ENCODE measurements at places on chromosomes 2 and 18.

GRCh38 chr2:120077896-120078295 is 65.0 kb downstream of the EPB41L5 start:
- H3K4me1 ChIP-seq = no peaks in the 10 kb centered on the region
- no peak for DNase-seq
- H3K27me3 ChIP-seq = no peaks in the 10 kb centered on the region

GRCh38 chr2:144785253-144785652 is 265.3 kb upstream of the ZEB2 start:
- H3K27ac ChIP-seq = no peak overlapping the region
- H3K4me3 ChIP-seq = no peak overlapping the region
- H3K4me1 ChIP-seq = no peaks in the 10 kb centered on the region

GRCh38 chr2:180695586-180696401 is 284.6 kb upstream of the UBE2E3 start:
- H3K27me3 ChIP-seq = no peaks in the 10 kb centered on the region
- H3K4me3 ChIP-seq = no peak overlapping the region
- no peak for DNase-seq
- H3K4me1 ChIP-seq = no peaks in the 10 kb centered on the region
- H3K36me3 ChIP-seq = no peaks in the 10 kb centered on the region

- no peak for DNase-seq
- no peaks in the 10 kb centered on the region for H3K4me1 ChIP-seq
- no peak overlapping the region for H3K27ac ChIP-seq
- H3K4me3 ChIP-seq = no peak overlapping the region
These were observed 26.5 kb upstream of the PXDN start for GRCh38 chr2:1770566-1771380.

GRCh38 chr2:234981197-234982095 is 29.6 kb downstream of the SH3BP4 start:
- DNase-seq = peak; percentile 73
- H3K36me3 ChIP-seq = peaks cover 3% of the 10 kb centered on the region
- peaks cover 54% of the 10 kb centered on the region for H3K4me1 ChIP-seq
- H3K4me3 ChIP-seq = peak overlapping the region; percentile 30

- no peak overlapping the region for H3K27ac ChIP-seq
- no peaks in the 10 kb centered on the region for H3K36me3 ChIP-seq
- no peaks in the 10 kb centered on the region for H3K4me1 ChIP-seq
- no peak for DNase-seq
- no peaks in the 10 kb centered on the region for H3K27me3 ChIP-seq
These were observed 165.5 kb downstream of the TPGS2 start for GRCh38 chr18:36663312-36663711.

DNA sequence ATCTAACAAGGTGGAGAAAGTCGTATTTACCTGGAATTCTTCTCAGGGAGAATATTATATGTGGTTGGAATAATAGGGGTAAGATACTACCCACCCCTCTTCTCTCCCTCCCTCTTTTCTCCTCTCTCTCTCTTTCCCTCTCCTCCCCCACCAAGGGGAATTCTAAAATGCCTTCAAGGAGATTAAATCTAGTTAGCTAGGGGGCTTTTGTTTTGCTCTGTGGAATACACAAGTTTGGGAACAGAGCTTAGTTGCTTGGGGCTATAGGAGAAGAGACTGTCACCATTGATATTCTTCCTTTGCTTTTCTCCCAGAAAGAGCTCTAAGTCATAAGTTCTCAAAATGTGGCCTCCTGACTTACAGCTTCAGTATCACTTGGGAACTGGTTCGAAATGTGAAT is 34.5 kb downstream of the TAF1B start:
- H3K4me3 ChIP-seq = no peak overlapping the region
- no peaks in the 10 kb centered on the region for H3K4me1 ChIP-seq
- H3K36me3 ChIP-seq = peaks cover 22% of the 10 kb centered on the region
- H3K27ac ChIP-seq = no peak overlapping the region
- DNase-seq = no peak

GRCh38 chr2:148162871-148163270 is 142.0 kb downstream of the MBD5 start:
- no peaks in the 10 kb centered on the region for H3K27me3 ChIP-seq
- H3K36me3 ChIP-seq = no peaks in the 10 kb centered on the region
- no peaks in the 10 kb centered on the region for H3K4me1 ChIP-seq
- no peak overlapping the region for H3K4me3 ChIP-seq
- no peak for DNase-seq

- DNase-seq = no peak
- H3K4me1 ChIP-seq = no peaks in the 10 kb centered on the region
- H3K4me3 ChIP-seq = no peak overlapping the region
- H3K27me3 ChIP-seq = peaks cover 5% of the 10 kb centered on the region
These were observed 61.6 kb downstream of the BMP10 start for GRCh38 chr2:68809324-68810240.

DNA sequence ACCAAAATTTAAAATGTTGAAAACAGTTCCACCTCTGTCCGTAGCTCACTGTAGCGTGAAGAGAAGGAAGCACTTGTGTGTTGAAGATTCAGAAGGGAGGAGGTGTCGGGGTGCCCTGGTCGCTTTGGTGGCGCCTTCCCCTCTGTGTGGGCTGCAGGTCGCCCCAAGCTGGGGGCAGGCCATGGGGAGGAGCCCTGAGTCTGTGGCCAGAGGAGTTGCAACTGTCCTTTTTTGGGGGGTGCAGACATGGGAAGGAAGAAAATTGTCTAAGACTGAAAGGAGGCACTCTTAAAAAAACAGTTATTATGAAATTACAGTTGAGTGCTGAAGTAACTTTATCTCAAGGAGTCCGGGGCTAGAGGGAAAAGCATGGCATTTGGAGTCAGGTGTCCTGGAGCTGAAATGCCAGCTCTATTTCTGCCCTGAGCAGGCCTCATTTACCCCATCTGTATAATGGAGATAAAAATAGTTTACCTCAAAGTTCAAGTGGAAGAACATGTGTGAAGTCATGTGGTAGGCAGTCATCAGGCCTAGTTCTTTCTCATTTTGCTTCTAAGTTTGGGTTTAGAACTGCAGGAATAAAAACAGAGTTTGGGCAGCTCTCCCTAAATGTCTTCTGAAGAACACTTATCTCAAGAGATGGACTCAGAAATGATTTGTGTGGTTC is 82.1 kb downstream of the RNF144A start:
- H3K27me3 ChIP-seq = no peaks in the 10 kb centered on the region
- no peak overlapping the region for H3K27ac ChIP-seq
- H3K4me3 ChIP-seq = no peak overlapping the region
- DNase-seq = no peak

- no peak for DNase-seq
- H3K36me3 ChIP-seq = no peaks in the 10 kb centered on the region
- no peak overlapping the region for H3K4me3 ChIP-seq
- peaks cover 5% of the 10 kb centered on the region for H3K27me3 ChIP-seq
- no peaks in the 10 kb centered on the region for H3K4me1 ChIP-seq
- no peak overlapping the region for H3K27ac ChIP-seq
These were observed 39.6 kb upstream of the OTOS start for GRCh38 chr2:240179941-240180666.

DNA sequence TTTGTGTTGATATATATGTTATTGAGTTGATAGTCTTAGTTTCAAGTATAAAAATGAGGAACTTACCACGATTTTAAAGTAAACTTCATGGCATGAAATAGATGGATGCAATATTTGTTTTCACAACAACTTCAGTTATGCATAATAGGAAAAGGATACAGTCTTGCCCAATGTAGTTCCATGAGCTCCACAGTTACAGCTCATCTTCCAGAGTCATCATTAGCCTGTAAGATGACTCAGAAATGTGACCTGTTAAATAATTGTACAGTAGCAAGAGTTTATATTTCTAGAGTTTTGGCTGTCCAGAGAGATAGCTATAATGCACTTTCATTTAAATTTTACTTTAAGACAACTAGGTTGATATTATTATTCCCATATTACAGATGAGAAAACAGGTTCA is 80.9 kb upstream of the ARHGAP28 start:
- no peak overlapping the region for H3K27ac ChIP-seq
- no peaks in the 10 kb centered on the region for H3K4me1 ChIP-seq
- H3K36me3 ChIP-seq = no peaks in the 10 kb centered on the region

DNA sequence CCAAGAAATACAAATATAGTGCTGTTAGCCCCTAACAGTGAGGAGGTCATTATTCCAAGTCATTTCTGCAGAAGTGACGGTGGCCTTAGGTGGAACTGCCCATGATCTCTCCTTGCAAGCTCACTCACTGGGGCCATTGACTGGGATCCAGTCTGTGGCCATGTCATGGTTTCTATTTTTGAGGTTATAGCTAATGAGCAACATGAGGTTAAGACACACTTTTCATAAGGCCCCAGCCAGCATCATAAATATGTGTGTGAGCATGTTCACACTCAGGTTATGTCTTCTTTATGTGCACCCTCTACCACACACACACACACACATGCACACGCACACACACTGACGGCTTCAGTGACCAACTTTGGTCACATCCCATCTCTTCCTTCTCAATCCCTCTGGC is 484 bp downstream of the AFF3 start:
- H3K27me3 ChIP-seq = peaks cover 15% of the 10 kb centered on the region
- H3K27ac ChIP-seq = no peak overlapping the region
- H3K4me3 ChIP-seq = no peak overlapping the region
- no peaks in the 10 kb centered on the region for H3K4me1 ChIP-seq
- DNase-seq = no peak

DNA sequence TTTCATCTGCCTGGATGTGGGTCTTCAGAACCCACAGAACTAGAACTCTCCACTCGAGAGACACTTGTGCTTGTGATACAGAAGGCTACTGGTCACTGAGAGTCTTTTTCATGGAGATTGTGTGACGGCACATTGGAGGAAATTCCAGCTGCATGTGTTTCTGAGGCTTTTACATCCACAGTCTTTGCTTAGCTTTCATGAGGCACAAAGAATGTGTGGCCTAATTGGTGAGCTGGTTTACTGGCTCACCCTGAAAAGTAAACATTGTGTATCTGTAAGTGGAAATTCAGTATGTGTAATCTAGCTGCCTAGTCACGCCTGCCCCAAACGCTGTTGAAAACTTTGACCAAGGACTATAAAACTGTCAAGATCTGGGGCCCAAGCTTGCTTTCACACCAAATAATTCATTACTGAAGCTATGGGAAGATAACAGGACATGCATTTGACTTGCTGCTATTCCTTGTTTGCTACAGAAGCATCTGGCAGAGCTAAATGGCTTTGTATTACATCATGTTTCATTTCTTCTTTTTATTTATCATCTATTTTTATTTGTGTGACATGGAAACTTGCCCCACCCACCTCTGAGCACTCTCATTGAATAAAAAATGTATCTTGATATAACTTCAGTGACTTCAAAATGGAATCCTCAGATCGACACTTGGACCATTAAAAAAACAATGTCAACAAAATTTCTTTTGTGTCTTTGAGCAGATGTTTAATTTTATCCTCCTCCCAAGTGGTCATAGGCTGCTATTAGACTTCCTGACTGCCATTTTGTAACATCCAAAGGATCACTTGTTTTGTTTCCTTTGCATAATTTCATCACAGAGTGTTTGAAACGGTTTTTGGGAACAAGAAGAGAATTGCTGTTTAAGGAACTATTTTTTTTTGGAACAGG is 80.2 kb downstream of the EFEMP1 start:
- H3K4me3 ChIP-seq = no peak overlapping the region
- H3K4me1 ChIP-seq = no peaks in the 10 kb centered on the region
- no peak overlapping the region for H3K27ac ChIP-seq
- DNase-seq = no peak
- H3K27me3 ChIP-seq = no peaks in the 10 kb centered on the region

DNA sequence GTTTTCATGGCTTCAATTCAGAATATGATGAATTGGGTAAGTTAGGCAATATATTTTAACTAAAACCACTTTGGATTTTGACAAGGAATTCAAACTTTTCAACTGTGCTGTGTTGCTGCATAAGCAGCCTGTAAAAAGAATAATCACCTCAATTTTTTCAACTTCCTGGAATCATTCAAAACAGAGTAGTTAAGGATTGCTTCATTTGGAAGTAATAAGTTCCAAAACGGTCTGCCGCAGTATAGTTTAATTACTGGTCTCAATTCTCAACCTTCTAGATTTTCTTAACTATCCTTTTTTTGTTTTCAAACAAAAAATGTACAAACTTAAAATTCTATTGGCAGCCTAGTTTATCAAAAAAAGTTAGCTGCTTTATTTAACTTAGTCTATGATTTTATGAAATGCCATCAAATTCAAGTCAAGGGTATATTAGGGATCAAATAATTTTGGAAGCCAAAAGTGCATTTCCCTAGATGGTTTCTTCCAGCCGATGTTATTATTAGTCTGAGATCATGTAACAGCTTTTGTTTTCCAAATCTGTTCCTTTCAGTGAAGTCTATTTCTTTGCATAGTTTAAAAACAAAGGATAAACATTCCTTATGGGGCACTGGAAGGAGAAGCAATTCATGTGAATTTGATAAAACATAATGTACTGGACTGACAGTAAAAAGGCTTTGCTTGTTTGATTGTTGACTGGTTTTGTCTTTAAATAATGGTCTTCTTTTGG is 76.1 kb upstream of the ETAA1 start:
- peaks cover 8% of the 10 kb centered on the region for H3K27me3 ChIP-seq
- H3K4me1 ChIP-seq = no peaks in the 10 kb centered on the region
- no peak overlapping the region for H3K27ac ChIP-seq
- H3K36me3 ChIP-seq = no peaks in the 10 kb centered on the region

DNA sequence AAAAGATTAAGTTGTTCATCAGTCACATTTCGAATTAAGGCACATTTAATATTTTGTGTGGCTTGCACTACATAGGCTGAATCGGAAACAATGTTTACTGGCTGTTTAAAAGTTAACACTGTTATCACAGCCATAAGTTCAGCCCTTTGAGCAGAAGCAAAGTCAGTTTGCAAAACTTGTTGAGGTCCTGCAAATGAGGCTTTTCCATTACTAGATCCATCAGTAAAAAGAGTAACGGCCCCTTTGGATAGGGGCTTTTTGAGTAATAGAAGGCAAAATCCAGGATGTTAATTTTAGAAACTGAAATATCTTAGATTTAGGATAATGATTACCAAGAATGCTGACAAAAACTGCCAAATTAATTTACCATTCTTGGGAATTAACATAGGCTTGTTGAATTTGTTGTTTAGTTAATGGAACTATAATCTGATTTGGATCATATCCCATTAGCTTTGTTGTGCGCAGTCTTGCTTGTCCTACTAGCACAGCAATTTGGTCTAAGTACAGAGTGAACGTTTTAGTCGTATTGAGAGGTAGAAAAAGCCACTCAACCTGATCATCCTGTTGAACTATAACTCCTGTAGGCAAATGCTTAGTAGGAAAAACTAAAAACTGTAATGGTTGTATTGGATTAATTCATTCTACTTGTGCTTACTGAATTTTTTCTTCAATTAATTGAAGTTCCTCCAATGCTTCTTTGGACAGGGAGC is 13.9 kb upstream of the SUCLG1 start:
- H3K4me1 ChIP-seq = no peaks in the 10 kb centered on the region
- no peak for DNase-seq
- H3K27ac ChIP-seq = no peak overlapping the region
- H3K36me3 ChIP-seq = no peaks in the 10 kb centered on the region
- H3K4me3 ChIP-seq = no peak overlapping the region
- H3K27me3 ChIP-seq = no peaks in the 10 kb centered on the region

GRCh38 chr2:126858436-126858835 is 40.3 kb upstream of the TEX51 start:
- no peak for DNase-seq
- no peak overlapping the region for H3K4me3 ChIP-seq
- no peaks in the 10 kb centered on the region for H3K36me3 ChIP-seq
- no peak overlapping the region for H3K27ac ChIP-seq
- no peaks in the 10 kb centered on the region for H3K4me1 ChIP-seq
- H3K27me3 ChIP-seq = peaks cover 46% of the 10 kb centered on the region

GRCh38 chr2:60586081-60586480 is 32.6 kb upstream of the BCL11A start:
- no peaks in the 10 kb centered on the region for H3K36me3 ChIP-seq
- no peak overlapping the region for H3K27ac ChIP-seq
- no peak for DNase-seq
- H3K4me3 ChIP-seq = no peak overlapping the region
